ENCODE measurements at places on chromosomes 7 and 10.
A peak's percentile ranks its signal among the peaks of the same experiment; 100 is the strongest.

GRCh38 chr7:27802999-27803398 is 63.0 kb downstream of the TAX1BP1 start:
- DNase-seq: no peak

DNA sequence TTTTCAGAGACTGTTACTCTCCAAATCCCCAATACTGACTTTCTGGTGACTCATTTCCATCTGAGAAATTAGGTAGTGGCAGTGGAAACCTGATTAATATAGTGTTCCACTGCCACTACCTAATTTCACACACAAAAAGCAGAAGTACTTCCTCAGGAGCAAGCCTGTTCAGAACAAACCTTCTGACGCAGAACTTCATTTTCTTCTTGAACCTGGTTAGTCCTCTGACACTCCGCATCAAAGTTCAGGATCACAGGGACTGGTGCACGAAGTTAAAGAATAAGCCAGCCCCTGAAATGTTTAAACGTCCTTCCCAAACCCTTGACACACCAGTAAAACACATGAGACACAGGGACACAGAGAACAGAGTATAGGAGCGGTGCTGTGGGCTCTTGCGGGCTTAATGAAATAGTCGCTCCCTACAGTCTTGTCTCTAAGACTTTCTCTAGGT is 4.4 kb downstream of the WDR91 start:
- DNase-seq: no peak

DNA sequence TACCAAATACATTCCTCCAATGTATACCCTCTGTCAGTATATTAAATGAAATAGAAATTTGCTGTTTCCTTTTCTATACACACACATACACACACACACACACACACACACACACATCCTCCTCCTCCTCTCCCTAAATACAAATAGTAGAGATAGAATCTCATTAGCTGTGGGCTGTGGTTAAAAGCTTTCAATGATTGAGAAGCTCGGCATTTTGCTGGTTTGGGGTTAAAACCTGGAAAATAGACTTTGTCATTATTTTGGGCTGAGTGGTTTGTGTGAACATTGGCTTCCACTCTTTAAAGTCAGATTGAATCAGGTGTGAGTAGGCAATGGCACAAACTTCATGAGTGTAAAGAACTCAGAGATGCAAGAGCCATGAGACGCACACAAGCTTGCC is 596.0 kb downstream of the XPNPEP1 start:
- DNase-seq: no peak

DNA sequence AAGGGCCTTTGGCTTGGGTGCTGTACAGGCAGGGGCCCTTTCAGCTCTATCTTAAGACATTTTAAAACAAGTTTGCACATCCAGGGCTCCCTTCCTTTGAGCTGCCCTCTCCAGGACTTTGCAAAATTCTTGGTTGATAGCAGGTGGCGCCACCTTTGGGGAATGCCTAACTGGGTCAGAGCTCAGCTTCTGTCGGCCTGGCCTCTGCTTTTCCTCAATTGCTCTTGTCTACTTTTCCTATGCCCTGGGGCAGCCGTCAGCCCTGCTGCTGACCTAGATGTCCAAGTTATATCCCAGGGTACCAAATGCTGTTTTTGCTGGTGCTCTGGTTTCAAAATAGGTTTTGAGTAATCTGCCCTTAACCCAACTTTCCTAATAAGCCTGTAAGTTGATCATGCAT is 65.8 kb downstream of the APBB1IP start:
- peak; percentile 38 for DNase-seq

DNA sequence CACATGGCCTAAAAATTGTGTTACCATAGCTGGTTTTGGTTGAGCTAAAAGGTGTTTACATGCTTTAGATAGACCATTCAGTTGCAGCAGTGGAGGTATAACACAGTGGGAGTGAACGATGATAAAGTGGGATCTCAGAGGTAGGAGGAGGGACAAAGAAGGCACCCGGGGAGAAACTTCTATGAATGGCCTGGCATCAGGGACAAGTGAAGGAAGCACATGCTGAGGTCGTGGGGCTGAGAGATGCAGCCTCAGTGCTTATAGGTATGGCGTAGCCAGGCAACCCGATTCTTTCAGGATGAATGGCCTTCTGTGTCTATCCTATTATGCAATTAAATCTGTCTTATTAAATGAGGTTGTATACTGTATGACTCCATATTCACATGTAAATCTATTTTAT is 3.9 kb upstream of the CDK6 start:
- DNase-seq: no peak

- no peak for DNase-seq
Measured at GRCh38 chr10:103493362-103493915, at the start of gene NEURL1. NEURL1 (plus strand) TSS chr10:103493705; CDS start chr10:103494388, 683 bp downstream.

Measured in CD4-positive, alpha-beta T cell treated with Interleukin-2 at 100 ng/mL for 4 hours (primary cell).